ENCODE measurements at places on chromosomes 4 and X.

DNA sequence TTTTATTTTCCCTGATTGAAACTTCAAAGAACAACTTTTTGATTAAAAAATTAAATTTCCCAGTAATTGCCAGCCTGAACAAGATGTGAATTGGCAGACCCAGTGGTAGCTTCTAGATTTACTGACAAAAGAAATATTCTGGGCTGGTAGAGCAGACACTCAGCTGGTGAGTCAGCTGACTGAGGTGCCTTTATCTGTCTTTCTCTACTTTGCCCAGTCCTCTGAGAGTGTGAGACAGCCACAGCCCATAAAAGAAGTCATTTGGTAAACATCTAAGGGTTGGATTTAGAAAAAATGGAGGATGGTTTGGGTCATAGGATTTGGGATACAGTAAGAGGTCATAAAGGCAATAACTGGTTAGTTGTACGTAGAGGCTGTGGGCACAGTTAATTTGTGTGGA is 54.5 kb downstream of the CCSER1 start:
- DNase-seq = no peak

- DNase-seq = no peak
Observed at GRCh38 chrX:119189115-119189514, 47.0 kb upstream of the PGRMC1 start.

DNA sequence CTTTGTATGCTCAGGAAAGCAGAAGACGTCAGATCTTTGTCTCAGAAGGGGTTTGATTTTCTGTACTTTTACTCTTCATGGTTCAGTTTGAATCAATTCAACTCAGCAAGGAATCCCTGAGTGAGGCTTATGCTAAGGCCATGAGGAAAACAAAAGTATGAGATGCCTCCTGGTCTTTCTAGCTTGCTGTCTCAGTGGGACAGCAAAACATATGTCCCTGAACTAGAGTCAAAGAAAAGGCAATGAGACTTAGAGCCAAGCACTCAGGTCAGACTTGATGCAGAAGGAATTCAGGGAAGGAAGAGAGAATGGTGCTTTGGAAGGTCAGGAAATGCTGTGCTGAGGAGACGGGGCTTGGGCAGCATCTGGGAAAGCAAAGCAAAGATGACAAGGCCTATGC is 236.2 kb upstream of the SFRP2 start:
- DNase-seq = no peak

DNA sequence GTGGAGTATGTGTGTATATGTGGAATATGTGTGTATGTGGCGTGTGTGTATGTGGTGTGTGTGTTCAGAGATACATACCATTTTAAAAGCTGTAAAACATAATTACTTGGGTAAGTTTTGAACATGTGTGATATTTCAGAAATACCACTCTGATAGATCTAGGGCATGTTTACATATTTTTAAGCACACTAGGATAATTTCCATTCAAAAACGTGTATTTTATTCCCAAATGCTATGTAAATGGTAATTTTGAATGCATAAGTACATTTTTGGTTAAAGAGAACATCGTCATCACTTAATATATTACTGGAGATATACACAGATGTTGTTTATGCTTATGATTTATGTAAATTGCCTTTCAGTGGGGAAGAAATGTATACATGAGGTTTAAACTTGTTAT is 34.7 kb upstream of the SHISA3 start:
- no peak for DNase-seq

GRCh38 chr4:115274545-115274944 is 161.1 kb upstream of the NDST4 start:
- DNase-seq = no peak

DNA sequence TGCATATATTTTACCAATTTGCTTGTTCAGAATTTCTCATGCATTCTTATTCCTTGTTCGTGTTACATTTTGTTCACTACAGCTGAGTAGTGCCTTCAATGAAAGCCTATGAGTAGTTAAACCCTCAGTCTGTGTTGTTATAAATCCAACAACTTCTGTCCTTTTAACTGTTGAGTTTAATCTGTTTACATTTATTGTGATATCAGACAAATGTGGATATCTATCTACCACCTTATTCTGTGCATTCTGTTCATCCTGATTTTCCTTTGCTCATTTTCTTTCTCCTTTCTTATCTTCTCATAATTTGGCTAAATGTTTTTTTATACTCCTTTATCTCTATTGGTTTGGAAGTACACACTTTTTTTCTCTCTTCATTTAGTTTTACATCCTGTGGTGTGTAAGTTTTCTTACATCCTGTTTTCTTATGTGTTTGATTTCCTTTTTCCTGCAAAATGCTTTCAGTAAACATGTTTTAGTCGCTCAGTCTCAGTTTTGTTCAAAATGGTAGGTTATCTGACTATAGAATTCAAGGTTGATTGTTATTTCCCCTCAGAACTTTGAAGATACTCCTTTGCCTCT is 54.2 kb downstream of the CASP6 start:
- DNase-seq = no peak

DNA sequence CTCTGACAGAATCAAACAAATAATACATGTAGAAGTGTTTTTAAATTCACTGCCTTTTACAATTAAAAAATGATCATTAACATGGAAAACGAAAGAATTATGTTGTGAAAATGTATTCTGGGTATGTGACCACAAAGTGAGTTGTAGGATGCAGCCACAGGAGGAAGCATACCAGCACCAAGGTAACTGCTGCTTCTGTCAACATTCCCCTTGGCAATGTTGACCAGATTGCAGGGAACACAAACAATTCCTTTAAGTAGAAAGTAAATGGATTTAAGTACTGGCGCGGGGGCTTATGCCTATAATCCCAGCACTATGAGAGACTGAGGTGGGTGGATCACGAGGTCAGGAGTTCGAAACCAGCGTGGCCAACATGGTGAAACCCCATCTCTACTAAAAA is 1877.9 kb upstream of the PCDH7 start:
- no peak for DNase-seq
